ENCODE measurements at places on chromosomes 2 and 18. TPM values are rescaled to one million over a fixed set of nuclear protein-coding genes. Genes with fewer than 3 reads are reported as not detected.

GRCh38 chr2:134103196-134103595 lies 150.7 kb upstream of the MGAT5 start:
- no peak for DNase-seq

- no peak for DNase-seq
Measured at GRCh38 chr2:239856620-239857285, 168.4 kb downstream of the NDUFA10 start.

CBLN2 gene
- not detected for total RNA-seq

GRCh38 chr2:181457121-181457740 lies at the start of gene ITGA4:
Gene ITGA4, plus strand, starts transcription at chr2:181457386. Its CDS starts 269 bp downstream, at chr2:181457655.
- peak; percentile 77 for DNase-seq

DLX1 gene
- not detected for total RNA-seq

SP140 gene
- total RNA-seq, result 6.7 TPM

GRCh38 chr2:22281033-22281432 lies 1103.9 kb upstream of the KLHL29 start:
- peak; percentile 94 for DNase-seq

DNA sequence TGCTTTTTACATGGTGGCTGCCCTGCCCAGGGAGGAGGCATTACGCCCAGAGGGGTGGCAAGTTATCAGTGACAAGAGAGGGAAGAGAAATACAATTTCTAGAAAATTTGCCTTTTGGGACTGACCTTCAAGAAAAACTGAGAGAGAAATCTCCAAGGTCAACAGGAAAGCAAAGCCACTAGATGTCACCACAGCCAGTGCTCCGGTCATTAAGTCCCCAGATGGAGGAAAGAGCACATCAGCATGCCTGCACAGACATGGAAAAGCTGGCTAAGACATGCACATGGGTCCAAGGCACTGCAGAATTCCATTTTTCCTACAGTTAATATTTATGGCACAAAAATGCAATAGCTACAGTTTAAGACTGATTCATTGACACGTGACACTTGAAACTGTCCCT lies 21.0 kb downstream of the FHL2 start:
- no peak for DNase-seq

DNA sequence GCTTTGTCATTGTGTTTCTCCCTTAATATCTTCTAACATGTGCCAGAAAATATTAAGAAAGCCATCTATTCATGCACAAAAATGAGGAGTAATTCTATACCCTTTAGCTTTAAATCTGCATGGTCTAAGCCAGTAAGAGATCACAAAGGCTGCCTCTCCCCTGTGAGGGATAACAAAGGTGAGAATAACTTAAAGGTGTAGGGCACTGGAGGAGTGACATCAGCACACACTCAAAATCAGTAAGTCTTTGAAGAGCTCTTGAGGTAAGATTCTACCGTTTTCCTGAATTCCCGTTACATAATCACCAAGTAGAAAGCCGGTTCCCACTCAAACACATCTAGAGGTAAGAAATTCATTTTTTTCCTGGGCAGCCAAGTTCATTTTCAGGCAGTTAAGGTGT lies 123.9 kb upstream of the SULT1C3 start:
- peak; percentile 12 for DNase-seq

DNA sequence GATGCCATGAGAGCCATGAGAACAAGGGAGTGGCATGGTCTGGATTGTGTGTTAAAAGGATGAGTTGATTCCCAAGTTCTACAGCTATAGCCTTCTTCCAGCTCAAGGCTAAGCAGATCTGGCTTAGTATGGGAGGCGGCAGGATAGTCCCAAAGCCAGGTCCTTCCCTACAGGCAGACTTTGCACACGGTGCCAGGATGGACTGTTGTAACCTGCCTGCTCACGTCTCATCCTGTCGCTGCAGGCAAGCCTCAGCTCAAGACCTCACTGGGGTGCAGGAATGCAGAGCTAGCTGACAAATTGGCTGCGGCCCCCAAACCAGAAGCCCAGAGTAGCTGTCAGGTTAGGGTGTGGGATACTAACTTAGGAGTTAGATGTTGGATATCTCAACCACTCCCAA lies 28.8 kb upstream of the IGFBP5 start:
- no peak for DNase-seq

PLCL1 gene
- 13.0 TPM for total RNA-seq

DNA sequence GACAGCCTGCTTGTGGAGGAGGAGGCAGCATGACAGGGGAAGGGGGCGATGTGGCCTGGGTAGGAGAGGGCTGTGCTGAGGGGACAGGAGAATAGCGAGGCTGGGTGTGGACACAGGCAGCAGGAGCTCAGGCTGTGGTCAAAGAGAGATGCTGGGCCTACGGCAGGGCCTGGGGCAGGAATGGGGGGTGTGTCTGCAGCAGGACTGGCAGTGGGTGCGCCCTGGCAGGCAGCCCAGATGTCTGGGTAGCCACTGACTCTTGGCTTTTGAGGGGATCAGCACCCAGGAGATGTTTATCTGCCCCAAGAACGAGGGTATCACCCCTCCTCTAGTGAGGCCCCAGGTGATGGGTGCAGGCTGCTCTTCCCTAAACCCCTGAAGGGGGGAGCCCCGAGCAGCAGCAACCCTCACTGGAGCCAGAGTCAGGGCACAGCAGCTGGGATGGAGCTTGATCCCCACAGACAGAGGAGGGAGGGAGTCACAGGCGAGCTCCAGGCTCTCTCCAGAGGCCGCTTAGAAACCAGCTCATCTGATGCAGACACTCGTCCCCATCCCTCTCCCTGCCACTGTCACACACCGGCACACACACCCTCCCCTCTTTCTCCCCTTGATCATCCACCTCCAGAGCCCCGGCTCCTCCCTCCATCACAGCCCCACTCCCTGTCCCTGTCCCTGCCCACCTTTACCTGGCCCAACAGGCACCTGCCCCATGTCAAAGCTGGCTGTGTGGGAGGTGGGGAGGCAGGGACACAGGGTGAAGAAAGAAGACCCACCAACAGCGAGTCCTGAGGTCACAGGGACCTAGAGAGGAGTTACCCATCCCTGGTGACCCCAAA lies 29.8 kb upstream of the TNS1 start:
- no peak for DNase-seq

- no peak for DNase-seq
Measured at GRCh38 chr2:101311696-101312017, 3.2 kb upstream of the RNF149 start.

DNA sequence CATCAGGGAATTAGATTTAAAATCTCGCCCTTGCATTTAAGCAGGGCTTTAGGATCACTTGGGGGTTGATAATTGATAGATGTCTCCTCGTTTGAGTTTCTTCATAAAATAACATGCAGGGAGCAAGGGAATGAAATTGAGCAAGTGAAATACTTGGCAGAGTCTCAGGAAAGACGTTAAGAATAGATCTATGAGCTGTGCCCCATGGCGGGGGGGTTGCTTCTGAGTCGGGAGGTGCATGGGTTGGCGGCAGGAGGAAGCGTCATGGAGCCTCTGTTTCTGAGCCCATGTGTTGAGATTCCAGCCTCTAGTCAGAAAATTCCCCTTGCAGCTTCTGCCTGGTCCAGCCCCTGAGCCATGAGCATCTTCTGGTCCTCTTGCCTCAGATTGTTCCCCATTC lies 82.0 kb downstream of the APOB start:
- DNase-seq, result no peak

DNA sequence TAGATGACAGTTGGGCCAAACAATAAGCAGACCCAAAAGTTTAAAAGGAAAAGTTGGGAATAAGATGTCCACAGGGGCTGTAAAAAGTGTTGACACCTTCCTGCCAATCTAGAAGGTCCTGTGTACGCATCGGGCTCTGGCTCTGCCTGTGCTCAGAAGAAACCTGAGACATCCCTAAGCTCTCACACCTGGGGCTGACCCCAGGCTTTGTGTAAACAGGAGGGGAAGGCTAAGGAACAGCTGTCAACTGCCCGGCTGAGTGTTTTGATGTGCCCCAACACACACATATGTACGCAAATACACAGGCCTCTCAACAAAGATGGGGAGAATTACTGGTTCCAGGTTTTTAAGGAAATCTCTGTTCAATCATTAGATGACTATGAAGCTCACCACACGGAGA lies 59.5 kb downstream of the TMEM131 start:
- DNase-seq, result peak; percentile 18

GRCh38 chr2:96145848-96146152 lies 560 bp upstream of the DUSP2 start:
- no peak for DNase-seq

SCN2A gene
- total RNA-seq, result 0.31 TPM

SERPINB4 gene
- not detected for total RNA-seq

DNA sequence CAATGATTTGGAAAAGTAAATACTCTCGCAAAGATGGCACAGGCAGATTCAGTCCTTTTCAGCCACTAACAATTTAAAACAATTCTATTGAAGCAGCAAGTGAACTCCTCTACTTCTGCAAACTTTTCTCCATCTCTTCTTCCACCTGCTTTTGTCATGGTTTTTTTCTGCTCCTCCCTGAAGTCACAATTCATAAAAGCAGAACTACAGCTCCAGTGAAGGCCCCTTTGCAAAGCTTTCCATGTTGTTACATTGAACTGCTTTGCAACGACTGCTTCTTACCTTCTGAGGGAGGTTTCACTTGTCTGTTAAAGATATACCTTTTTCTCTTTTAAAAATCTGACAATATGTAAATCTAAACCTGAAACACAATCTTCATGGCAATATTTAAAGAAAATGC lies 3.7 kb upstream of the SERTAD2 start:
- DNase-seq, result no peak

GRCh38 chr2:25161055-25161781 lies 7.2 kb downstream of the POMC start:
- DNase-seq, result peak; percentile 68

GRCh38 chr18:3703732-3704176 lies 253.8 kb downstream of the TGIF1 start:
- DNase-seq, result peak; percentile 84

- no peak for DNase-seq
Measured at GRCh38 chr2:163604941-163605555, 130.8 kb downstream of the FIGN start.

CRYGD gene
- not detected for total RNA-seq

C2orf66 gene
- total RNA-seq, result not detected

- DNase-seq, result no peak
Measured at GRCh38 chr2:171136024-171136423, 24.7 kb downstream of the TLK1 start.

GRCh38 chr18:36830158-36830495 lies 1.2 kb downstream of the KIAA1328 start:
- no peak for DNase-seq

DNA sequence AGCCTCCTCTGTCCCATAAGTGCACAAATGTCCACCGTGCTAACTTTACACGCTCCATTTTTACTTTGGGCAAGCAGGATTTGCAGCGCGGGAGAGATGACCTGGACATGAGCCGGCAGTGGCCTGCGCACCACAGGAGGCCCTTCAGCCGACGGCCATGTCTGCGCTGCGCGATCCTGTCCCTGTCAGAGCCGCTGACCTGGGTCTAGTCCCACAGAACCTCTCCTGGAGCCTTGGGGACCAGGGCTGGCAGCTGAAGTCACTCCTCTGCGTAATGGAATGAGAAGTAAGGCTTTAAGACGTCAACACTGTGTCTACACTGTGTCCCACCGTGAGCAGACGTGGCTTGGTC lies 29.6 kb downstream of the ADI1 start:
- DNase-seq, result no peak

GRCh38 chr2:172437419-172438341 lies 10.3 kb downstream of the ITGA6 start:
- DNase-seq, result no peak
